ENCODE measurements at places on chromosomes 5 and 9.

DNA sequence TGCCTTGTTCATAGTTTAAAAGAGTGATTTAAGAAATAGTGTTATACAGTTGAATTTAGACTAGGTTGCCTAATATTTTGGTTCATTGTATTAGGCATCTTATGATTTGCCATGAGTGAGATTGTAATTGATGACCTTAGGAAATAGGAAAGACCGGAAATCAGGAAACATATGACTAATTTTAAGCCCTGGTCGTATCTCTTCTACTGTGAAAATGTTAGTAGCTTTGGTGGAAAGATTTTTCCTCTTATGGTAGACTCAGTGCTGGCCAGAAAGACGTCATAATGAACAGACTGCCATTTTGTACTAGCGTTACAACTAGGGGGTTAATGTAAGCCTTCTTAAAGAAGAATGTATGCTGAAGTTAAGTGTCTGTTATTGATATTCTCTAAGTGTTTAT lies 21.7 kb downstream of the SMARCA2 start:
- DNase-seq: no peak

GRCh38 chr9:86842573-86842972 lies 104.7 kb downstream of the GAS1 start:
- DNase-seq: no peak

GRCh38 chr9:121731919-121732318 lies 80.5 kb downstream of the DAB2IP start:
- DNase-seq: no peak

DNA sequence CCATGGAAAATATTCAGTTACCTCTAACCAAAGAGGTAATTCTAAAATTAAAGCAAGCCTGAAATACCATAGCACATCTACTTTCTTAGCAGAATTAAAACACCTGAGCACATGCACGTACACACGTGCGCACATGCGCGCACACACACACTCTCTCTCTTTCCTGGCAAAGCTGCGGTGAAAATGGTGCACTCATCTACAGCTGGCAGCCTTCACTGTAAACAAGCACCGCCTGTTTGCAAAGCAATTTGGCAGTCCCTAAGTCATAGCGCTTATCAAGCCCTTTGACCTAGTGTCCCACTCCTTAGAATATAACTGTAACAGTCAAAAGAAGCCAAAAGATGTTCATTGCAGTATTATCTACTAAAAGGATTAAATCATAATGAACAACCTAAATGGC lies 278.7 kb downstream of the DENND1A start:
- no peak for DNase-seq

DNA sequence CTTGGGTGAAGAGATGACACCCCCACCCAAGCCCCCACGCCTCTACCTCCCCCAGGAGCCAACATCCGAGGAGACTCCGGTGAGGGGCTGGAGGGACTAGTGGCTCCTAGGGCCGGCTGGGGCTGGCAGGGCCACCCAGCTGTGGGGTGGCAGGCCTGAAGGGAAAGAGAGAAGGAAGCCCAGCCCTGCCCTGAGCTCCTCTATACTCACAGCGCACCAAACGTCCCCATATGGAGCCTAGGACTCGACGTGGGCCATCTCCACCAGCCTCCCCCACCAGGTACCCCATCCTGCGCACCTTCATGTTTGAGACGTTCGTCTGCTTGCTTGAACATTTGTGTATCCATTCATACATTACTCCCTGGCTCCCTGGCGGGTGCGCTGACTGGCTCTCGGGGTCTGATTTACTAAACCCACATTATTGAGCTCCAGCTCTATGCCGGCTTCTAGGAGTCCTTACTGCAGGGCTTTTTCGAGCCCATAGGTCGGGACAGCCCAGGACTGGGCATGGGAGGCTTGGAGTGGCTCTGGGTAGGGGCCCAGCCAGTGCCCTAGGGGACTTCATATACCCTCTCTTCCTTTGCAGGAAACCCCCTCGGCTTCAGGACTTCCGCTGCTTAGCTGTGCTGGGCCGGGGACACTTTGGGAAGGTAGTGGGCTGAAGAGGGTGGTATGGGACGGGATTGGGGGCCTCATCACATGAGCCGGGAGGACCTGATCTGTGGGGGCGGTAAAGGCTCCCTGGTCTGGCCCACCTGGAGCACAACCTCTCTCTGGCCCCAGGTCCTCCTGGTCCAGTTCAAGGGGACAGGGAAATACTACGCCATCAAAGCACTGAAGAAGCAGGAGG lies 9.1 kb downstream of the ZDHHC12 start:
- DNase-seq: no peak

GRCh38 chr9:109317311-109317978 lies 3.4 kb downstream of the EPB41L4B start:
- DNase-seq: no peak

GRCh38 chr5:120564013-120564412 lies 99.9 kb downstream of the PRR16 start:
- DNase-seq: no peak

DNA sequence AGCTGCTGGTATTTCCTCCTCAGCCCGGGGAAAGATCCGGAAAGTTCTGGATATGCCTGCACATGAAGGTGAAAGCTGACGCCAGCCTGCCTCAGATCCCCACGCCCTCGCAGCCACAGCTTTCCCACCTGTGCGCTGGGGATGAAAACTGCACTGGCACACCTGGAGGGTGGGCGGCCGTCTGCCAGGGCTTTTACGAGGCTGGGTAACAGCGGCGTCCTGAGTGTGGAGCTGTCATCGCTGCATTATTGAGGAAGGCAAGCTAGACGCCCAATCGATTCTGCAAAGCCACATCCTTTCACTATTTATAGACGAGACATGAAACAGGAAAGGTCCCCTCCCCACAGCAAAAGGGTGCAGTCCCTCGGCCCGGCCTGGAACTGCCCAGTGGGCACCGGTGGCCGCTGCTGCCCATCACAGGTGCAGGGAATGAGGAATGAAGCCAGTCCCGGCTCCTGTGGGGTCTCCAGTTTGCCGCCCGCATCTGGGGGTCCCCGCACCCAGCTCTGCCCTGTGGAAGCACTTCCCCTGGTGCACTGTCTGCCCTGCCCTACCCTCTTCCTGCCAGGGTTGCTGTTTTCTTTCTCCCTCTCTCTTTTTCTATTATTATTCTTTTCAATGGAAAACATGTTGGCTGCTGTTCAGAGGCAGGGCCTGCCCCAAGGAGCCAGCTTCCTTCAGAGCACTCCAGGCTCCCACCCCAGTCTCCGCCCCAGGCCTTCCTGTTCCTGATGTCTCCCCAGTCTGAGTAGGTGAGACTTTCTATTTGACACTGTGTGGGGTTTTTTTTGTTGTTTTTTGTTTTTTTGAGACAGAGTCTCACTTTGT lies 7.0 kb downstream of the NOTCH1 start:
- no peak for DNase-seq
